ENCODE measurements at places on chromosomes 12 and 14.

DNA sequence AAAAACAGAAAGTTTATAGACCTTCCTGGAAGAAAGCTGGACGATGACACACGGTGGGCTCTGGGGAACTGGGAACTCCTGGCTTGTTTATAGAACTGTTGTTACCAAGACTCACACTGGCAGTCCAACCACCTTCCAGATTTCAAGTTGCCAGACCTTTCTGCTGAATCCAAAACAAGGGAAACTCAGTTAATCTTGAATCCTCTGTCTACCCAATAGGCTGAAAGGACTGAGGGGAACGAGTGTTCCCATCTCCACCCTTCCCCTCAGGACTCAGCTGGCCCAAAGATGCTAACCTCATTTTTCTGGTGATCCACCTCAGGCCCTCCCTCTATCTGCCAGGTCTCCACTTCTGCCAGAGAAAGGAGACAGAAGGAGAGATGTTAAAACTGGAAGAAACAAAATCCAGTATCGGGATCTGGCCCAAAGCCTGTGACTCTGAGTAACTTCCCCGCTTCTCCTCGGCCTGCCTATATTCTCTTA, 231.4 kb downstream of the ANO2 start:
- no peak for DNase-seq

- DNase-seq = peak; percentile 16
These were observed 20.9 kb upstream of the ANO2 start for GRCh38 chr12:5965950-5966383.

GRCh38 chr12:90216815-90217214, 508.2 kb upstream of the ATP2B1 start:
- DNase-seq = peak; percentile 53

DNA sequence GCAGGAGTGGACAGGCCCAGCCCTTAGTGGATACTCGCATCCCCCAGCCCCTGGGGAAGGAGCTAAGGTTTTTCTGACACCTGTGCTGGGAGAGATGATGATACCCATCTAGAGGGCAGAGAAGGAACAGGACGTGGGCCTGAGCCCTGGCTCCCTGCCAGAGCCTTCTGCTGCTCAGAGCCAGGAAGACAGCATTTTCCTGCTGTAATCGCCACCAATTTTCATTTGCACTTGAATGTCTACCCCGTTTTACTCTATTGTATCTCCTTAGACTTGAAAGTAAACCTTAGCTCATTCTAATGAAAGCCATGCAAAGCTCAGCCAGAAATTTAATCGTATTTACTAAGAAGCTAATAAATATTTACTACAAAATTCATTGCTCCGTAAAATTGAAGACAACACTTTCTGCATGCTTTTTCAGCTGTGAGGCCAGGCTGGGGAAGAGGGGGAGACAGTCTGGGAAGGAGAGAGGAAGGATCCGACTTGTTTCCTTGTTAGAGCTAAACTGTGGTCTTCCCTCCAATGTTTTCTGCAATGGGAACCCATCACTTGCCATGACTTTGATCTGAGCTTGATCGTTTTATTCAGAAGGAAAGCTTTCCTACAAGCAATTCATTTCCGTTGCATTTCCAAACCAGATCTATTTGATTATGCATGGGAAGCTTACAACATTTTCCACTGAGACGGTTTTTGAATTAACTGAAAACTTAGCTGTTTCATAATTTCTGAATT, 17.6 kb upstream of the TRAF3 start:
- no peak for DNase-seq

DNA sequence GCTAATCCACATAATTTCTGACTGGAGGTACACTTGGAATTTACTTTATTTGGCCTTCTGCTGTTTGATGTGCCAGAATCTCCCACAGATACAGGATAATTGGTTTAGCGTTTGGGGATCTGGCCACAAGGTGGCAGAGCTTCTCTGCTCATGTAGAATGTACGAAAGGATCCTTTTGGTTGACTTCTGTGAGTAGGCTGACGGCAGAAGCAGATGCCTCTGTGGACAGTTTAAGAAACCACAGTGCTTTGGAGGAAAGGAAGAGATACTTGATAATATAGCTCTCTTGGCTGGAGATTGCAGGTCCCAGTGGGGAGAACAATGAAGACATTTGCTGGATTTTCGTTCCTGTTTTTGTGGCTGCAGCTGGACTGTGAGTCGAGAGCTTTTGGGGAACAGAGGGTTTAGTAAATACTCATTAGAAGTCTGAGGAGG, 75.3 kb upstream of the OR4E1 start:
- peak; percentile 30 for DNase-seq

- no peak for DNase-seq
These were observed 4.6 kb upstream of the LRP1-AS start for GRCh38 chr12:57151741-57152630.

GRCh38 chr14:39034481-39035296, 68.3 kb downstream of the SEC23A start:
- DNase-seq = no peak

Data from KG1 (cell line).